ENCODE measurements at places on chromosomes 1 and 21. TPM values are rescaled to one million over a fixed set of nuclear protein-coding genes. Genes with fewer than 3 reads are reported as not detected.

Gene SMIM1
- 2.3 TPM for total RNA-seq

Gene GREM2
- not detected for total RNA-seq

Gene KISS1
- not detected for total RNA-seq

Gene NTMT2
- total RNA-seq = not detected

Gene GABPA
- total RNA-seq = 28.4 TPM

Gene AVPR1B
- not detected for total RNA-seq

Gene ADAM30
- total RNA-seq = not detected

Gene KCNA2
- under 0.01 TPM for total RNA-seq

Gene MLLT11
- total RNA-seq = 12.4 TPM

Gene HLX
- 8.5 TPM for total RNA-seq

Gene GJB3
- under 0.01 TPM for total RNA-seq

Gene RNF115
- 18.0 TPM for total RNA-seq

Gene KRTAP12-2
- total RNA-seq = not detected

Gene CD160
- total RNA-seq = not detected

Gene NUAK2
- total RNA-seq = 3.3 TPM

Gene RCOR3
- total RNA-seq = 21.9 TPM

Gene LDLRAP1
- total RNA-seq = 23.8 TPM

Gene IFI44
- total RNA-seq = 13.1 TPM

Gene BSND
- total RNA-seq = not detected

Gene LCE1A
- not detected for total RNA-seq

Gene SPATA45
- not detected for total RNA-seq

Gene KCNA3
- total RNA-seq = not detected

Gene SLC9C2
- not detected for total RNA-seq

Gene AIRE
- under 0.01 TPM for total RNA-seq

Gene LRRC53
- total RNA-seq = not detected

Gene C1QA
- not detected for total RNA-seq

All from vein endothelial cell (primary cell).